ENCODE measurements at places on chromosomes 11 and 22. TPM values are rescaled to one million over a fixed set of nuclear protein-coding genes. Genes with fewer than 3 reads are reported as not detected.

Gene RPS19BP1
- polyA plus RNA-seq, result 66.7 TPM

Gene TRABD
- polyA plus RNA-seq, result 13.5 TPM

Gene OR4A16
- not detected for polyA plus RNA-seq

Gene CASP5
- polyA plus RNA-seq, result not detected

Gene PGGHG
- 13.2 TPM for polyA plus RNA-seq

Gene KRTAP5-11
- polyA plus RNA-seq, result not detected

Gene SCGB2A2
- not detected for polyA plus RNA-seq

Gene FDXACB1
- polyA plus RNA-seq, result 0.81 TPM

Gene PDE2A
- 0.64 TPM for polyA plus RNA-seq

Gene APOC3
- not detected for polyA plus RNA-seq

Gene PKNOX2
- not detected for polyA plus RNA-seq

Gene SYT9
- polyA plus RNA-seq, result not detected

Gene PIWIL4
- polyA plus RNA-seq, result 1.6 TPM

Gene LMO1
- not detected for polyA plus RNA-seq
